ENCODE measurements at places on chromosomes 11 and 22. TPM values are rescaled to one million over a fixed set of nuclear protein-coding genes. Genes with fewer than 3 reads are reported as not detected.

Gene BACE1
- total RNA-seq: 13.8 TPM

Gene MB
- total RNA-seq: 9.9 TPM

Gene C11orf91
- not detected for total RNA-seq

Gene PATE2
- total RNA-seq: not detected

Gene CD248
- total RNA-seq: 31.6 TPM

Gene CRYBA4
- total RNA-seq: not detected

Gene BAIAP2L2
- 1.7 TPM for total RNA-seq

Gene ZNF215
- total RNA-seq: 1.5 TPM

Gene MTFP1
- 4.4 TPM for total RNA-seq

Gene RAB39A
- total RNA-seq: not detected

DNA sequence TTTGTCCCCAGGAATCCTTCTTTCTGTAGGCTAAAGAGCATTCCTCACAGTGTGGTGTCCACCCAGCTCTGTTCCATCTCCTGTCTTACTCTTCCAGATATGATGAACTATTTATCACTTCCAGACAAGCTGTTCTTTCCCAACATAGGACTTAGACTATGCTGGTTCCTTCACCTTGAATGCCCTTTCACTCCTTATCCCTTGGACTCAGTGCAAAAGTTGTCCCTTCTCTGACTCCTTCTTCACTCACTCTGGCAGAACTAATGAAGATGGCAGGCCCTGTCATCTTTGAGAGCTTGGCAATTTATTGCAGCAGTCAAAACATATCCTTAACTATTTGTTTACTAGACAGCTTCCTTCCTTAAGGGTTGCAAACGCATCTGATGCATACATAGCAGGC is 3.5 kb upstream of the OSBP2 start:
- no peak for DNase-seq

DNA sequence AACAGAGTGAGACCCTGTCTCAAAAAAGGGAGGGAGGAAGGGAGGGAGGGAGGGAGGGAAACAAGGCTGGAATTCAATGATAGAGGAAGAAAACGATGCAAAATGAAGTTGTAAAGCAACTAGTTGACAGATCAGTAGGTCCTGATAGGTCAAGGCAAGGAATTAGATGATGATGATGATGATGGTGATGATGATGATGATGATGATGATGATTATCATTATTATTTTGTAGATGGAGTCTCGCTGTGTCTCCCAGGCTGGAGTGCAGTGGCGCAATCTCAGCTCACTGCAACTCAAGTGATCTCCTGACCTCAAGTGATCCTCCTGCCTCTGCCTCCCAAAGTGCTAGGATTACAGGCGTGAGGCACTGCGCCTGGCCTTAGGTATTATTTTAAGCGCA is 11.3 kb upstream of the L3MBTL2 start:
- peak; percentile 10 for DNase-seq

GRCh38 chr11:33383075-33383919 is 126.1 kb downstream of the HIPK3 start:
- DNase-seq: no peak

GRCh38 chr11:27443746-27444507 is 28.7 kb downstream of the LGR4 start:
- no peak for DNase-seq

DNA sequence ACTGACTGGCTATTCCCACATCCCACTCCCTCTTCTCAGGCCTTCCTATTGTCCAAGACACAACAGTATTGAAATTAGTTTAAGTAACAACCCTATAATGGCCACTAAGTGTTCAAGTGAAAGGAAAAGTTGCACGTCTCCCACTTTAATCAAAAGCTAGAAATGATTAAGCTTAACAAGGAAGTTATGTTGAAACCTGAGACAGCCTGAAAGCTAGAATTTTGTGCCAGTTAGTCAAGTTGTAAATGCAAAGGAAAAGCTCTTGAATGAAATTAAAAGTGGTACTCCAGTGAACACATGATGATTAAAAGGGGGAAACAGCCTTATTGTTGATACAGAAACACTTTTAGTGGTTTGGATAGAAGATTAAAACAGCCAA is 332.7 kb downstream of the CASP12 start:
- DNase-seq: no peak

GRCh38 chr11:60934790-60935605 is 10.7 kb downstream of the TMEM132A start:
- no peak for DNase-seq

- no peak for DNase-seq
These were observed 2.8 kb downstream of the CRYAB start for GRCh38 chr11:111908639-111909305.

DNA sequence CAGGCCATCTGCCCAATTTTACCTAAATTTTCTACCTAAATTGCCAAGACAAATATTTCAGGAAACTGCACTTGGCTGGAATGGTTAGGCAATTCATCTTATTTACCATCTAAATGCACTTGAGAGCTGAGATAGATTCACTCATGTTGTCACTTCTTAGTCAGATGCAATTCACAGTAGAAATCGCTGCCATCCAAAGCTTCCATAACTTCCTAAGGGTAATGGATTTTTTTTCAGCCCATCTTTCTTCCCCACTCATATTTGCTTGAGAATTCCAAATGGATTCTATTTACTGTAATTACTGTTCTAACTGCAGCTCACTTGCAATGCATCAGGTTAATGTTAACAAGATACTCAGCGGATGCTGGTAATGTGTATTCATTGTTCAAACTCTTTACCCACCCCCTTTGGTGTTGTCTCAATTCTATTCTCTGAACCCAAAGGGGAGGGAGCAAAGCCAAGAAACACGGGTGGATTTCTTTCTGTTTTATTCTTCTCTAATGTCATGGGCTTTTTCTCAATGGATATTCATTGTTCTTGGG is 96.0 kb downstream of the TENM4 start:
- no peak for DNase-seq

DNA sequence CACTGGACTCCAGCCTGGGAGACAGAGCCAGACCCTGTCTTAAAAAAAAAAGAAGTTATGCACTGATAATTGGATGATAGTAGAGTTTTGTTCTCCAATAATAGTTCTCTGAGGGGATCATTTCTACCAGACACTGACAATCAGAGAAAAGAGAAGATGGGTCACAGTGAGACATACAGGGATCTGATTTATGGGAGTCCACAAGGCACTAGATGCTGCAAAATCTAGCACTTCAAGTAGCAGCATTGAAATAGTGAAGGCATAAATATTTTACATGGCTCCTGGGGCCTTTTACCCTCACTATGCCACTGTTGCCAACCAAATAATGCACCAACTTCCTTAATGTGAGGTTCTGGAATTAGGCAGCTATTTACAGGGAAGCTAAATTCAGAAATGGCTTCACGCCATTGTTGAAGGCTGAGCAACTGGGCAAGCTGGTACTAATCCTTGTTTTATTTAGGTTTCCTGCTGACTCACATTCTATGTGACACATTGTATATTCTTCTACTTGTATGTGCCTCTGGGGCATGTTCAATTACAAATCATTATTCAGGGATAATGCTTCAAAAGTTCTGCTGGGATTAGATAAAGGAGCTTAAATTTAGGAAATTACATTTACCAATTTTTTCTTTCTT is 38.2 kb upstream of the ABTB2 start:
- no peak for DNase-seq

DNA sequence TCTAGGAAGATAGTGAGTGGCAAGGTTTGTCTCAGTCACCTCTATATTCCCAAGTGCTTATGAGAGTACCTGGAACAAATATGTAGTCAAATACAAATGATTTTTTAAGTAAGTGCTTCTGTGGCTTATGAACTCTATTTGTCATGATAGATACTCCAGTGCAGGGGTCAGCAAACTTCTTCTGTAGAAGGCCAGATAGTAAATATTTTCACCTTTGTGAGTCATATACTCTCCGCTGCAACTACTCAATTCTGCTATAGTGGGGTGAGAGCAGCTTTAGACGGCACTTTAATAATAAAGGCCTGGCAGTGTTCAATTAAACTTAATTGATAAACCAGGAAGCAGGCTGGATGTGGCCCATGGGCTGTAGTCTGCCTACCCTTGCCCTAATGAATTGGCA is 12.4 kb upstream of the CCDC34 start:
- DNase-seq: no peak

DNA sequence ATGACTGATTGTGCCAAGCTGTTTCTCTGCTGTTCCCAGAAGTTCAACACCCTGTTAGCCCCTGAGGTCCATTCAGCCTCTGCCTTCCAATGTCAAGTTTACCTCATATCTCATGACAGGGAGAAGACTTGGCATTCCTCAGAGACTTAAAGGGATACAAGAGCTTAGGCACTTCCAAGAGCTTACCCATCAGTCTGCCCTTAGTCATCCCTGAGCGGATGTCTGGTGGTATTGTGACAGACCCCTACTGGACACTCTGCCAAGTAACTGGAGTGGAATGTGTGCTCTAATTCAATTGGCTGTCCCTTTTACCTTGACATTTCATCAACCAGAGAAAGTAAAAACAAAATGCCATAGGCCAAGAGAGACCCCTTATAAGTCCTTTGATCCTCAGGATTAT is 151.5 kb downstream of the AASDHPPT start:
- no peak for DNase-seq

DNA sequence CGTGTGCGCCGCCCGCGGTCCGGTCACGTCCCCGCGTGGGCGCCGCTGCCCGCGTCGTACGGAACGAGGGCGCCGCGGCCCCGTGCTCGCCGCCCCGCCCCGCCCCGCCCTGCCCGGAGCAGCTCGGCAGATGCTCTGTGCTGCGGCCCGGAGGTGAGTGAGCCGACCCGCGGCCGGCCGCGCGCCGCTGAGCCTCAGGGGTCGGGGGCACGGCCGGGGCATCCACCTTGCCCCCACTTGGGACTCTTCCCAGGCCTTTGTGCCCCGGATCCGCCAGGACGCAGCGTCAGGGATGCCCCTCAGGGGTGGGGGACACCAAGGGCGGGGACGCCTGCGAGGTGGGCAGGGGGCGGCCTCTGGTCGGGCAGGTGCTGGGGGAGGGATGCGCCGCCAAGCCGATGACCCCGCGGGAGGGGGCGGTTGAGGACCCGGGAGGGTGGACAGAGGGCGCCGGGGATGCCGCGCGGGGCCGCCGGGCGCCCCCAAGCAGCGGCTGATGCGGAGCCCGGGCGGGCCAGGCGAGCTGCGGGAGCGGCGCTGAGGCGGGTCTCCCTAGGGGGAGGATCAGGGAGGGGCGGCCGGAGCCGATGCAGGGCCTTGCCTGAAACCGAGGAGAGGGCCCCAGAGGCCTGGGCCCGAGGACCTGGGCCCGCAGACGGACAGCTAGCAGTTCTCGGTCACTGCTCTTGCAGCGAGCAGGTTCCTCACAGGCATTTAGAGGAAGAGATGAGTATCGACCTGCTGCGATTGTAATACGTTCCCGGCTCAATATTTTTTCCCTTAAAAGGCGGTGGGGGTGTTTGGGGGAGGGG is at the start of gene GNAZ:
GNAZ (plus strand) TSS at position 102 of the 812 bp plus-strand sequence. CDS start 25,177 bp downstream, outside the sequence.
- peak; percentile 77 for DNase-seq

GRCh38 chr11:73760135-73760678 is 667 bp downstream of the RAB6A start:
- peak; percentile 87 for DNase-seq

DNA sequence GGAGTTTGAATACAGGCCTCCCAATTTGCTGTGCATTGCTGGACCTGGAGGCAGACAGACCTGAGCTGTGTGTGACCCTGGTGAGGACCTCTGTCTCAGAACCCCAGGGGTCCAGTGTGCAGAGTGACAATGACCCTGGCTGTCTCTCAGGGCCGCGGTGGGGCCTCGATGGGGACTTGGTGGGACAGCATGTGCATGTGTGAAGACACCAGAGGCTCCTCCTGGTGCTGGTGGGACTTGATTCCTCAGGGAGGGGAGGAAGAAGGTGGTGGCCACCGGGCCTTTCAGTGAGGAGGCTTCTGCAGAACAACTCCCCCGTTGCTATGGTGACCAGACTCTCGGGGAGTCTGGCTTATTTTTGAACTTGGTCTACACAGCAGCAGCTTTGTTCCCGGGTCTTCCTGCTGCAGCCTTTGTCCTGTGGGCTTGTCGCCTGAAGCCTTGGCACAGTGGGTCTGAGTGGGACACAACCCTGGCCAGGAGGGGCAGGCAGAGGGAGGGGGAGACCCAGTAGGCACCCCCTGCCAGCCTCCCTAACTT is 35.3 kb downstream of the MCM5 start:
- DNase-seq: no peak

DNA sequence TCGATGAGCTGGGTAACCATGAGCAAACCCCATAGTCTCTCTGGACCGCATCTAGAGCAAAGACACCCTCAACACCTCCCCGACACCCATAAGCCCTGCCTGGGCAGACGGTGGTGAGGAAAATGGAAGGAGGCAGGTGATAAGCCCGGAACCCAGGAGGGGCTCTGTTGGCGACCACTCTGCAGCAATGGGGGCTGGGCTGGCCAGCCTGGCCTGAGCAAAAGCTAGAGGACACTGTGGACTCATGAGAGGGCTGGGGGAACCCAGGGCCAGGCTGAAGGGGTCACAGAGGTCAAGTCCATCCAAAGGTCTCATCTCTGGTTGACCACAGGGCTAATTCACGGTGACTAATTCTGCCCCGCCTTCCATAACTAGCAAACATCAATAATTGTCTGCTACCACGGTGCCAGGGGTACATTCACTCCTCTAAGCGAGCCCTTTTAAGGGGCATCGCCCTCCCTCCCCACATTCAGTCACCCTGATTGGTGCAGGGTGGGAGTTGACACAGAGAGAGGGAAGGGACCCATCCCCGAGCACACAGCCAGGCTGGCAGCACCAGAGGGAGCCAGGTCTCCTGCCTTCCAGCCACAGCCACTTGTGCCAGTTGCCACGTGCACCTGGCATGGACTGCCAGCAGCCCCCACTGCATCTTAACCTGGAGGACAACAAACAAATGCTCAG is 4.0 kb downstream of the PYGM start:
- no peak for DNase-seq

DNA sequence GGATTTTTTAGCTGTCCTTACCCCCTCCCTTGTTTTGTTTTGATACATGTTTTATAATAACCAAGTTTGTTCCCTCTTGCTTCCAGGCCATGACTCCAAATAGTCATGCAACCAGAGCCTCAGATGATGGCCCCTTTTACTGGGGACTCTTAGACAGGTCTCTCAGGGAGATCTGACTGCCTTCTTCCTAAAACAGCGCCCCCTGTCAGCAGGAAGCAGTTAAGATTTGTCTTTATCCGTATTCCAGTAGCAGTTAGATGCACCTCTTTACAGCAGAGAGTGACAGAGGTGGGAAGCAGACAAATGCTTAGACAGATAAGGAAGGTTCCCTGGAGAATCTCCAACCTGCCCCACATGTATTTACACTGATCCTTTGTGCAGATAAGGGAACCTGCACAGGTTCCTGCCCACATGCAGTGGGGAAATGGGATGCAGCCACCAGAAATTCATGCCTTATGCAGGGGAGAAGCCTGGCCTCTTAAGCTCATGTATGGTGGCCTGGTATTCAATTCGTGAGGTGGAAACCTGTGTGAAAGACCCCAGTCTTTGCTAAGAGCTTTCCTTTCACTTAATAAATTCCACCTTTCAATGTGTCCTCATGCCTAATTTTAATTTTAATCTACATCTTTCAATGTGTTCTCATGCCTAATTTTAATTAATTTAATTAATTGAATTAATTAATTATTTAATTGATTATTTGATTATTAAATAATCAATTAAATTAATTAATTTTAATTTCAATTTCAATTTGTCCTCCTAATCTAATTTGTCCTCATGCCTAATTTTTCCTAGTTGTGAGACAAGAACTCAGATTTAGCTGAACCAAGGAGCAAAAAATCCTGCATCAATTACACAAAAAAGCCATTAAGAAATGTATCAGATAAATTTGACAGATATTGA is 11.5 kb upstream of the GLYAT start:
- no peak for DNase-seq

All from suprapubic skin (tissue), 4 donors.